NCI-H345 (cell line): ENCODE measurements at places on chromosomes 6 and 20.

DNA sequence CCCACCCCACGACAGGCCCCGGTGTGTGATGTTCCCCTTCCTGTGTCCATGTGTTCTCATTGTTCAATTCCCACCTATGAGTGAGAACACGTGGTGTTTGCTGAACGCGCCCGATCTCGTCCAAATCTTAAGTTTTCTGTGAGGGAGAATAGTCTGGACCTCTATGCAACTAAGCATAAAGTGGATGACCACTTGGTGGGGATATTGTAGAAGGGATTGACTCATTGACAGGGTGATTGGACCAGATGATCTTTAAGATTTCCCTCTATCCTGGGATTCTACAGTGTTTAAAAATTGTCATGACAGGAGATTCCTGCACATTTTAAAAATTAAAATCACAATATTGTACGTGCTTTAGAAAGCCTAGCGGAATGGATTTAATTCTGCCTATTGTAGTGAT lies 141.3 kb downstream of the TRMT11 start:
- no peak for DNase-seq

DNA sequence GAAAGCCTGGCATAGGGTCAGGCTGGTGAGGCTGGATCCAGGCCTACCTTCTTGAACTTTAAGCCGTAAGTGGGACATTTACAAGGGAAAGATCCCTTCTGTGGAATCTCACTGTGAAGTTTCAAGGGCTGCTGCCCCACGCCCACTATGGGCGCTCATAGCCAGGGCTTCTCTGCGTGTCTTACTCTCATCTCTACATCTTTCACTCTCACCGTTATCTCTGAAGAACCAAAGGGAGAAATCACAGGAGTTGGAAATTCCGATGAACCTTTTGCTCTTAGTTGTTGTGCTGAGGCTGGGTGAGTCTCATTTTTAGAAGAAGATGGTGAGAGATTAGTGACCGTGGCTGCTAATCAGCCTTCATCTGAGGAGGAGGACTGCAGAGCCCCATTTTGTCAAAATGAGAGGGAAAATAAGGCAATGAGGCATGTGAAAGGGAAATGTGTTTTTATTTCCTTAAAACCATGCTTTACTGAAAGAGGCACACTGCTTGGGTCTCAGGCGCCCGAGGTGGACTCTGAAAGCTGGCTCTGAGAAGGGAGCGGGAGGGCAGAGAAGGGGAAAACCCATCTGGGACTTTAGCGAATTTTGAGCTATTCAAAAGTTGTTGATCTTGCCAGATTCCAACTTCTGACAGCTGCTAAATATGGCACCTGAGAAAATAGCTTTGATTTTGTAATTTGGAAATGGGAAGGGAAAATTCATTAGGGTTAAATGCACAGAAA lies 301.5 kb downstream of the CLIC5 start:
- DNase-seq, result no peak

DNA sequence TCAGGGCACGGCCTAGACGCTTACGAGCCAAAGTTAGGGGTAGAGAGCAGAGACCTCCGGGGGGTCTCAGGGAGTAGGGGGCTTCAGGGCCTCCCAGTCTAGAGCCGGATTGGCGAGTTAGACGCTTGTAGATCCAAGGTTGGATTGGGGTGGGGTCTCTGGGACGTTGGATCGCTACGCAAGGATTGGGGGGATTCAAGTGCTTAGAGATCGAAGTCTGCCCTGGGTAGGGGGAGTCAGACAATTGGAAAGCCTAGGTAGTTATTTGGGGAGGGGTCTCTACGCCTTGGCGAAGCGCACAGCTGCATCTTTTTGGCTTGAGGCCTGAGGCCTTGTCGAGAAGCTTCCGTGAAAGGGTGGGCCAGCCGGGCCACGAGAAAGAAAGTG lies 469 bp downstream of the STX16 start:
- peak; percentile 61 for DNase-seq

- peak; percentile 66 for DNase-seq
Measured at GRCh38 chr20:20205141-20205861, 153.0 kb downstream of the CFAP61 start.

GRCh38 chr6:127129251-127129650 lies 10.8 kb downstream of the RSPO3 start:
- DNase-seq, result no peak

DNA sequence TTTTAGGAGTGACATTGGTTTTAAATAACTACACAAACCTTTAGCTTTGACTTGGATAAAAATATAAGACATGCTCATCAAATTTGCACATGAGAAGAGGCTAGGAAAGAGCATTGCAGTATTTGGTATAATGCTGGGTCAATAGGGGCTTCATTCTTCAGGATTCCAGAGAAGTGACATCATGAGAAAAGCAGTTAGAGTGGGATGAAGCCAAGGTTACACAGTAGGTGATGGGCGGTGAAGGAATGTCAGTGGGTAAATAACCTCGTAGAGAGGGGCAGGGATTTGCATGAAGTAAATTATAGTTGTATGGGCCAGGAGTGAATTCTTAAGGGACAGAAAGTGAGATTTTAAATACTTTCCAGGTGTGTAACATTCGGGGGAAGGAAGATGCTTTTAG lies 216.2 kb downstream of the RFPL4B start:
- DNase-seq, result no peak

DNA sequence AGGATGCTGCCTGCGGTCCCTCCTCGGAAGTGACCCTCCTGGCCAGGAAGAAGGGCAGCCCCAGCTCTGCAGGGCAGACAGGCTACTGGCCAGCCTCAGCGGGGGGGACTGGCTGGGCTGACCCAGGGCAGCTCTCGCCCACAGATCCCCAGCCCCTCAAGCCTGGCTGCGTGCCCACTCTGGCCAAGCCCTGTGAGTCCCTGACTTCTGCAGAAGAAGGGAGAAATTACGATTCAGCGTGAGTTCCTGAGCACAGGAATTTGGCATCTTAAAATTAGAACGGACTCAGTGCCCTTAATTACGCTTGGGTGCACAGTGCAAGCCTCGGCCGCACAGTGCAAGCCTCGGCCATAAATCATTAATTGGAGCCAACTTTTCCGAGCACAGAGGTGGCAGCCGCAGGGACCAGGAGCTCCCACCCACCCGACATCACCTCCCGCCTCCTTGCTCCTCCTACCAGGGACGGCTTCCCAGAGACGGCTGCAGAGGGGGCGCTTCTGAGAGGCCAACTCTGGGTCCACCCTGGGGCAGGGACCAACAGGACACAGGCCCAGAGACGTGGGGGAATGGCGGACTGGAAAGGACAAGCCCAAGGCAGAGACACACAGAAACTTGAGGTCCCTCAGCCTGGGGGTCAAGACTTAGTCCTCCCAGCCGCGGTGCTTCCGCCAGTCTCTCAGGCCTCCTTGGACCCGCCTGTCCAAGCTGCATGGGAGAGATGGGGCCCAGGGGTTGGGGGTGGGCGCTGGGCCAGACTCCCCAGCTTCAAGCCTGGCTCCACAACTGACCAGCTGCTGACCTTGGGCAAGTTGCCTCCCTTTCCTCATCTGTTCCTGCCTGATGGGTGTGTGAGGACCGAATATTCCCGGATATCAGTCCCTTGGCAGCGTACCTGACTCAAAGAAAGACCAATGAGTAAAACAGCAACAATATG lies 165.4 kb downstream of the TAF4 start:
- DNase-seq, result no peak
